Adipocyte (in vitro differentiated cells): ENCODE measurements at places on chromosomes 12 and 14.

- no peak for DNase-seq
Measured at GRCh38 chr14:81007131-81007530, 51.7 kb downstream of the TSHR start.

GRCh38 chr12:112408621-112409020 is 784 bp downstream of the RPL6 start:
- DNase-seq: peak; percentile 22

DNA sequence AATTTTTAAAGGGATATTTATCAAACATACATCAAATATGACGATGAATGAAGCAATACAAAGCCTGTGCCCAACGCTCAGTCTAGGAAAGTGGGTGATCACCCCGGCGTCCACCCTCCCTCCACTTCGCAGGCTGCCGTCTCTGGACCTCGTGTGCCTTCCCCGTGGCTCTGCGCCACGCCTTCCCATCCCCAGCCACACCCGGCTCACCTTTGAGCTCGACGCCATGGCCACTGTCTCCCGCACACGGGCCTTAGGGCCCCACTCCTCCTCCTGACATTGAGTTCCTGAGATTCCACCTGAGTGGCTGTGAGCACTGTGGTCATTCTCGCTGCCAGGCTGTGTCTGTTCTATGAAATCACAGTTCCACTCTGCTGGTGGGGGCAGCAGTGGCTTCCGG is 56.7 kb downstream of the GALNT9 start:
- no peak for DNase-seq

GRCh38 chr14:53152887-53153701 is at the start of gene DDHD1:
TSS of gene DDHD1 (minus strand) at chr14:53153323. CDS start at chr14:53153098, 225 bp downstream.
- peak; percentile 90 for DNase-seq

DNA sequence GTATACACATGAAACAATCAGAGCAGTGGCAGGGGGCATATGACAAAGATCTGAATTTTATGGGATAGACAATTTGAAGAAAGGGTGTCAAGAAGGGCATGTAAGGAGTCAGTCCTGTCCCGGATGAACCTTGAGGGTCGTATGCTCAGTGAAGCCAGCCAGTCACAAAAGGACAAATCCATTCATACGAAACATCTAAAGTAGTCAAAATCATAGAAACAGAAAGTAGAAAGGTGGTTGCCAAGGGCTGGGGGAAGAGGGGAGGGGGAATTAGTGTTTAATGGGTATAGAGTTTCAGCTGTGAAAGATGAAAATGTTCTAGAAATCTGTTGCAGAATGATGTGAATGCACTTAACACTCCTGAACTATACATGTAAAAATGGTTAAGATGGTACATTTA is 157.5 kb downstream of the TGFB3 start:
- peak; percentile 44 for DNase-seq

GRCh38 chr12:42735861-42736361 is 146.4 kb upstream of the PRICKLE1 start:
- no peak for DNase-seq

DNA sequence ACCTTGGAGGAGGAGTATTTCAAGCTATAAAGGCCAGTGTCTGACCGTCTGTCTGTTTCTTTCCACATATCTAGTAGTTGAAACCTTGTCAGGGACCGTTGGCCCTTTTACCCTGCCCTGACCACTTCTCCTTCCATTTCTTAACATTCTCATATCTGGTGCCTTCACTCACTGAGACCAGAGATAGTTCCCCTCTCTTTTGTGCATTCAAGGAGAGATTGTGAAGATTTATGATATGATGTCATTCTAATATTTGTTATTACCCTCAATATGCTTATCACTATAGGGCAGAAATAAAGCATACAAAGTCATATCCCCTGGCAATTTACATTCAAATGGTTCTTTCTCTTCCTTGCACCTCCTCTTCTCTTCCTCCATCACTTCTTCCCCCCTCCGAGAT is 83.3 kb downstream of the PLXNC1 start:
- no peak for DNase-seq

GRCh38 chr12:95922231-95922630 is 20.2 kb downstream of the CCDC38 start:
- peak; percentile 9 for DNase-seq

DNA sequence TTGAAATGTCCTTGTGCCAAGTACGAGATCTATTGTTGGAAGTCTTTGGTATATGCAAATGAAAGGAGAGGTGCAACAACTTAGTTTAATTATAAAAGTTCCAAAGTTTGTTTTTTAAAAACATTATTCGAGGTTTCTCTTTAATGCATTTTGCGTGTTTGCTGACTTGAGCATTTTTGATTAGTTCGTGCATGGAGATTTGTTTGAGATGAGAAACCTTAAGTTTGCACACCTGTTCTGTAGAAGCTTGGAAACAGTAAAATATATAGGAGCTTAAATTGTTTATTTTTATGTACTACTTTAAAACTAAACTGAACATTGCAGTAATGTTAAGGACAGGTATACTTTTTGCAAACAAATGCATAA is 2.3 kb downstream of the HSPA2 start:
- DNase-seq: no peak

- no peak for DNase-seq
Measured at GRCh38 chr12:24138041-24138440, 188.6 kb upstream of the SOX5 start.

DNA sequence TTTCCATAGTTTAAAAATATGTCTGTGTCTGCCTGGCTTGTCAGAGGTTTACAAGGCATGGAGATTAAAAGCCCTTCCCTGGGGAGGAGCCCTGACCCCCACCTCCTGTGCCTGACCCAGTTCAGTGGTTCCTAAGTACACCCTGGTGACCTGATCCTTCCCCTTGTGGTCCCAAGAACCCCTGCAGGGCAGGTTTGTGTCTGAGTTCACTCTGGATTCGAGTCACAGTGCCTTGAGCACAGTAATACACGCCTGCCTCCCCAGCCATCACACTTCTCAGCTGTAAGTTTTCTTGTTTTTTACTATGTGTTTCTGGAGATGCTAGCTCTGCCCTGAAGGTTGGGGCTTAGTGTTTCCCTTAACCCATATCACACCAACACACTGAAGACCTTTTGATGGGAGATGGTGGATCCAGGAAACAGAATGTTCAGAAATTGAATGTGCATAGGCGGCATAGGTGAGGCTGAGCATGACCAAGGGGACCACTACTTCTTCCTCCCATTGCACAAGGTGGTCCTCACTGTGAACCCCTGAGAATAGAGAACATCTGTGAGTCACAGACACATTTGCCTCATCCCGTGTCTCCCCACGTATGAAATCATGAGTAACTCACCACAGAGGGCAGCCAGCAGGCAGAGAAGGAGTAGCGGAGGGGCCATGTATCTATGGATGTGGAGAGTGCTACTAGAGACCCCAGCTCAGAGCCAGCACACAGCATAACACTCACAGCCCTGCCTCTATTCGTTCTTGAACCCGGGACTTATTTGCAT is 962.9 kb downstream of the TMEM121 start:
- DNase-seq: no peak

GRCh38 chr14:98093111-98093510 is 1178.9 kb downstream of the BCL11B start:
- no peak for DNase-seq

- DNase-seq: no peak
Measured at GRCh38 chr12:10457760-10458159, 4.6 kb upstream of the KLRC1 start.

- DNase-seq: no peak
Measured at GRCh38 chr14:44297437-44297836, 209.6 kb downstream of the FSCB start.

DNA sequence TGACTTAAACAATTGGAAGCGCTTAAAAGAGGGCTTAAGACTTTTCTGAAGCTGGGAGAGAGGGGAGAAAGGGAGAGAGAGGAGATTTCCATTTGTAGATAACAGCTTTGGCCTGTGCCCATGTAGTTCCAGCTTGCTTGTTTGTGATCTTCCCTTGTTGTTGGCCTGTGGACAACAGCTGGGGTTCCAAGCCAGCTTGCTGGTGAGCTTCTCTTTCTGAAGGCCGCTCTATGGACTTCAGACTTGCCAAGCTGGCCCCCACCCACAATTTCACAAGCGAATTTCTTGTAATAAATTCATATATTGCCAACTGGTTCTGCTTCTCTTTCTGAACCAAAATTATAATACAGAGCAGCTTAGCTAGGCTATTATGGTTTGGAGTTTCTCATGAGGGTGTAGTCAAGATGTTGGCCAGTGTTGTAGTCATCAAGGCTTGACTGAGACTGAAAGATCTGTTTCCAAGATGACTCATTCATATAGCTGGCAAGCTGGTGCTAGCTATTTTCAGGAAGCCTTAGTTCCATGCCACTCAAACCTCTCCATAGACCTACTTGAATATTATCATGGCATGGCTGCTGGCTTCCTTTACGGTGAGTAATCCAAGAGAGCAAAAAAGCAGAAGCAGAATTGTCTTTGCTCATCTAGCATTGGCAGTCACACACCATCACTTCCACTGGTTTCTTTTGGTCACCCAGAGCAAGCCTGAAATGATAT is 89.4 kb downstream of the ATP23 start:
- DNase-seq: peak; percentile 51

- no peak for DNase-seq
Measured at GRCh38 chr12:66203820-66204219, 14.8 kb downstream of the IRAK3 start.

- DNase-seq: no peak
Measured at GRCh38 chr12:5134861-5135525, 91.3 kb downstream of the KCNA5 start.

DNA sequence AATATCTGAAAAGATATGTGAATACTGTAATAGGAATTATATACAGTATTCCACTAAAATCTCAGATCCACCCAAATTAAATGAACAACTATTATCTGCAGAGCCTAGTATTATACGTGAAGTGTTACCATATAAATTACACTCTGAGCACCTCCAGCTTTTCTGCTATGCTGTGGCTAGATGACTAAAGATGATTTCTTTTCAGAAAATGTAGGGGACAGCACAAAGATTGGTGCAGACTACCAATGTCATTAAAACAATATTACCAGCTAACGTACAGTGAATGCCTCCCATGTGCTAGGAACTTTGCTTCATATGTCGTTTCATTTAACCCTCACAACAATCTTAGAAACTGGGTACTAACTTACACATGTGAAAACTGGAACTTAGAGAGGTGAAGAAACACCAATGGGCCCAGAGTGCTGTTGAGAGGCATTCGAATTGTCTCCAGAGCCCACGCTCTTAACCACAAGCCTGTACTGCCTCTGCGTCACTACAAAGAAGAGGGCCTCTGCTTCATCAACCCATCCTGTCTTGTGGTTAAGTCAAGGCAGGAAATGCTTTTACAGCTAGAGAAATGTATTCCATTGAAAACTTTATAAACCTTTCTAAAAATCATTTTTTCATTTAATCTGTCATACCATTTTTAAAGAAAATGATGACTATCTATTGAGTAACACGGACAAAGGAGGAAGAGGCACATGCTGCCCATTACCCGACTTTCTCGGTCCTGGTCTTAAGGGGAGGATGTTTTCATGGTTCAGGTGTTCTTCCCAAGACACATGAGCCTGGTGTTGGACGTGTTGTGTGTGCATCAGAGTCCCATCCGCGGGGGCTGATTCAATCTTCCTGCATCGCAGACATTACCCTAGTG is 1.3 kb downstream of the GPR65 start:
- no peak for DNase-seq

DNA sequence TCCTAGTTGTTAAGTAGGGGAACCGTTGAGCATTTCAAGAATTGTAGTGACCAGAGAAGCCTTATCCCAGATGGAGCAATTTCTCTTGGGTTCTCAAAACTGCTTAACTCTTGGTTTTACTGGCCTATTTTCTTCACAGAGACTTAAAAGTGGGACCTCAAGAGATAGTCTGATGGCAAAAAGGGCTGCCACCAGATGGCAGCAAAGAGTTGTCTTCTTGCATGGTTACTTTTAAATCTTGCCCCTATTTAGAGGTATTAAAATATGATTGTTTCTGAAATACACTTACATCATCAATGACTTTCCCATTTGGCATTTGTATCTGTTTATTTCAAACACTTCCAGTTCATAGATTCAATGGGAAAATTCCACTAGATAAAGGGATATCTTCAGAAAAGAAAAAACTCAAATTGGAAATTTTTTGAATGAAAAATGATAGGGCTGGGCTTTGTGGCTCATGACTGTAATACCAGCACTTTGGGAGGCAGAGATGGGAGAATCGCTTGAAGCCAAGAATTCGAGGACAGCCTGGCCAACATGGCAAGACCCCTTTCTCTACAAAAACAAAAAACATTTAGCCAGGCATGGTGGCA is 69.9 kb upstream of the CNTN1 start:
- peak; percentile 84 for DNase-seq

DNA sequence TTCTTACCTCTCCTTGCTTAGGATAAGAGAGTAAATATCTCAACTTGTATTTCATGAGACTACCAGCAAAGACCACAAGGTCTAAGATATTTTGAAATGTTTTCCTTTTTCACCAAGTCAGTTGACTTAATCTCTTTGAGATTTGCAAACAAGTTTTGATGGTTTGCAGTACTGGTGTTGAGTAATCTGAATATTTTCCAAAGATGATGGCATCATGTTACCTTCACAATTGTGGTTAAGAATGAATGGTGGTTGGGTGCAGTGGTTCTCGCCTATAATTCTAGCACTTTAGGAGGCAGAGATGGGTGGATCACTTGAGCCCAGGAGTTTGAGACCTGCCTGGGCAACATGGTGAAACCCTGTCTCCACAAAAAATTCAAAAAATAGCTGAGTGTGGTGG is 225.7 kb downstream of the TMTC2 start:
- peak; percentile 67 for DNase-seq

- no peak for DNase-seq
Measured at GRCh38 chr12:87779858-87780498, 249.2 kb downstream of the C12orf50 start.

DNA sequence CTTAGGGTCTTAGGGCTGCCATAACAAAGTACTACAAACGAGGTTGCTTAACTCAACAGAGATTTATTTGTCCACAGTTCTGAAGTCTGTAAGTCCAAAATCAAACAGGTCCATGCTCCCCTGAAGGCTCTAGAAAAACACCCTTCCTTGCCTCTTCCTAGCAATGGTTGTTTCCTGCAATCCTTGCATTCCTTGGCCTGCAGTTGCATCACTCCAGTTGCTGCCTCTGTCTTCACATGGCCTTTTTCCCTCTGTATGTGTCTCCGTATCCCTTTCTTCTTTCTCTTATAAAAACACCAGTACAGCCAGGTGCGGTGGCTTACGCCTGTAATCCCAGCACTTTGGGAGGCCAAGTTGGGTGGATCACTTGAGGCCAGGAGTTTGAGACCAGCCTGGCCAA is 17.4 kb downstream of the KCNMB4 start:
- peak; percentile 44 for DNase-seq

- peak; percentile 73 for DNase-seq
Measured at GRCh38 chr12:127293507-127294310, 973.3 kb upstream of the TMEM132C start.

DNA sequence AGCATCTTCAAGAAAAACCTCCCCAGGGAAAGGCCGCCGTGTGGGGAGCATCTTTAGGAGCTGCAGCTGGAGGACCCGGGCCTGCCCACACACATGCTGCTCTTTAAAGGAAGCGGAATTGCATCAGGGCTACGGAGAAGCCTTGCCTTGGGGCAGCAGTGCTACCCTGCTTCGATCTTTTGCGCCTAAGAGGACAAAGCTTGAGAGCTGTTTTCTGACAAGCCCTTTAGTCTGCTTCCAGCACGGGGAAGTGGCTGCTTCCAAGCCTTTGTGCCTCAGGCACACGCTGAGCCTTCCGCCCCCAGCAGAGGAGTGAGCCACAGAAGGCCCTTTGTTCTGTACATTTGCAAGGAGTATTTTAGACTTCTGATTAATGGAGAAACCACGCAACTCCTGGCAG is 31.5 kb downstream of the COA8 start:
- DNase-seq: peak; percentile 67
